Thymus (tissue), 14 donors: ENCODE measurements at places on chromosomes 12 and 14. TPM values are rescaled to one million over a fixed set of nuclear protein-coding genes. Genes with fewer than 3 reads are reported as not detected.

DNA sequence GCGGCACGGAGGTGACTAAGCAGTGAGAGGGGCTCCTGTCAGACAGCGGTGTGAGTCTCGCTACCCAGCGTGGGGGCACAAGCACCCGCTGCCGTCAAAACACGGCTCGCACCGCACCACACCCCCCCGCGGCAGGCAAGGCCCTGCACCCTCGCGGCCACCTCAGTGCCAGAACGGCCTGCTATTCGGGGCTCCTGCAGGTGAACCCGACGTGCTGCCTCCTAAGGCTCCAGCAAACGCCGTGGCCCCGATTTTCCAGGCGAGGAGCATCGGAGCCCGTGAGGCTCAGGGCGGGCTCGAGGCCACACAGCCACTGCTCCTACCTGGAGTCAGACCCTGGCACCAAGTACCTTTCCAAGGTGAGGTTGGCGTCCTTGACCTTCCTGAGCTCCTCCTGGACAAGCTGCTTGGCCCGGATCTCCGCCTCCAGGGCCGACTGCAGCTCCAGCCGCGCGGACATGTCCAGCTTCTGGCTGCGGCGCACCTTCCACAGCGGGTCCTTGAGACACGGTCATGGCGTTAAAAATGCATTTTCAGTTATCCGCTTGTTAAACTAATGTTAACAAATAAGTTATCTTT is 41.8 kb downstream of the AMN start:
- no peak for DNase-seq
- no peaks in the 10 kb centered on the region for H3K36me3 ChIP-seq
- H3K27me3 ChIP-seq = no peaks in the 10 kb centered on the region
- no peak overlapping the region for H3K4me3 ChIP-seq

DNA sequence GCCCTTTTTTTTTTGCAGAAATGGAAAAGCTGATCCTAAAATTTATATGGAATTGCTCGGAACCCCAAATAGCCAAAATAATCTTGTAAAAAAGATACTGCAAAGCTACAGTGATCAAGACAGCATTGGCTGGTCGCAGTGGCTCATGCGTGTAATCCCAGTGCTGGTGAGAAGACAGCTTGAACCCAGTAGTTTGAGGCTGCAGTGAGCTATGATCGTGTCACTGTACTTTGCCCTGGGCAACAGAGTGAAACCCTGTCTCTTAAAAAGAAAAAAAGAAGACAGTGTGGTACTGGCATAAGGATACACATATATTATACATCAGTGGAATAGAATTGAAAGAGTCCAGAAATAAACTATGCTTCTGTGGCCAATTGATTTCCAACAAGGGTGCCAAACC is 5.4 kb downstream of the ITGB7 start:
- H3K27ac ChIP-seq = no peak overlapping the region
- no peaks in the 10 kb centered on the region for H3K27me3 ChIP-seq
- H3K4me3 ChIP-seq = no peak overlapping the region

DNA sequence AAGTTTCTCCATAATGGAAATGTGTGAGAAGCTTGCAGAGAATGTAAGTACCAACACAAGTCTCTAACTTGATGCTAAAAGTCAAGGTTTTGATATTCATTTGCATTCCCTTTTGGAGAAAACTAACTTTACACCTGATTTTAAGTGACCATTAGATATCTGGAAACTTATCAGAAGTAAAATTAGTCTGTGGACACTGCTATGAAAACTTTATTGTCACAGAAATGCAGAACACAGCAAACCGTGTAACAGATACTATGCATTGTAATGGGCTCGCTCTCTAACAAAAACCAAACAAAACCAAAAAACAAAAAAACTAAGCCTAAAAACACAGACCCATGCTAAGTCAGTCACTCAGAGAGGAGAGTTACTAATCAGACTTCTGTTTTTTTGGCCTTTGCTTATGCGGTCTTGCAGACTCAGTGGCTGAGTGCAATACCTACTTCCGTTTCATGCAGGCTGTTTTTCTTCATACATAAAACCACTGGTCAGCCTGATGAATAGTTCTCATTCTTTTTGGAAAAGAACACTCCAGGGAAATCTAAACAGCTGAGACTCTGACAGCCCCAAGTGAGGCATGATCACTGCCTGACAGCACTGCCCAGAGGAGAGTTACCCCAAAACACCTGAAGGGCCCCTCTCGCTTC is 35.7 kb downstream of the NRDE2 start:
- no peak overlapping the region for H3K27ac ChIP-seq
- H3K4me3 ChIP-seq = no peak overlapping the region
- no peaks in the 10 kb centered on the region for H3K4me1 ChIP-seq

- H3K27ac ChIP-seq = no peak overlapping the region
- no peaks in the 10 kb centered on the region for H3K4me1 ChIP-seq
- no peak for DNase-seq
- no peaks in the 10 kb centered on the region for H3K36me3 ChIP-seq
- no peak overlapping the region for H3K4me3 ChIP-seq
- H3K27me3 ChIP-seq = no peaks in the 10 kb centered on the region
Measured at GRCh38 chr12:85920324-85920947, 46.3 kb downstream of the NTS start.

- no peak overlapping the region for H3K4me3 ChIP-seq
- H3K4me1 ChIP-seq = no peaks in the 10 kb centered on the region
- no peak for DNase-seq
Measured at GRCh38 chr12:31991815-31992214, 32.6 kb downstream of the RESF1 start.

- H3K27ac ChIP-seq = no peak overlapping the region
- H3K36me3 ChIP-seq = no peaks in the 10 kb centered on the region
- no peak for DNase-seq
- no peak overlapping the region for H3K4me3 ChIP-seq
- no peaks in the 10 kb centered on the region for H3K4me1 ChIP-seq
- peaks cover 7% of the 10 kb centered on the region for H3K27me3 ChIP-seq
Measured at GRCh38 chr12:15216036-15216889, 5.0 kb downstream of the RERG start.

DNA sequence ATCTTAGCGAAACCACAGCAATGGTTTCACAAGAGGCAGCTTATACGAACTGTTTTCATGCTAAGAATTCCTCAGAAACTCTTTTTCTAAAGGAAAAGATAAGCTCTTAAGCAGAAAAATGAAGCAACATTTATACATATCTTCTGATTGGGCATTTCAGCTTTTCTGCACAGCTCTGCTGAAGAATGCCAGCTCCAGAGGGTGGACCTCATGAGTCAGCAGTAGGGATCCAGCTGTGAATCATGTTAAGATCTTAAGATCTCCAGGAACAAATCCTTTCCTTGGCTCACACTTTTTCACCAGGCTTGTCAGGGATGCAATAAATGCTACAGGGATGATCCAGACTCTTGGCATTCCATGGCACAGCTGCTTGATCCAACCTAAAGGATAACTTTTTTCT is 477.1 kb upstream of the CCDC196 start:
- H3K36me3 ChIP-seq = no peaks in the 10 kb centered on the region
- H3K27me3 ChIP-seq = no peaks in the 10 kb centered on the region
- H3K27ac ChIP-seq = no peak overlapping the region
- no peaks in the 10 kb centered on the region for H3K4me1 ChIP-seq
- DNase-seq = no peak

- DNase-seq = no peak
- H3K36me3 ChIP-seq = no peaks in the 10 kb centered on the region
- peaks cover 55% of the 10 kb centered on the region for H3K27me3 ChIP-seq
- H3K4me1 ChIP-seq = peaks cover 13% of the 10 kb centered on the region
- H3K4me3 ChIP-seq = no peak overlapping the region
- no peak overlapping the region for H3K27ac ChIP-seq
Measured at GRCh38 chr14:30876692-30877091, 2.3 kb downstream of the COCH start.

DNA sequence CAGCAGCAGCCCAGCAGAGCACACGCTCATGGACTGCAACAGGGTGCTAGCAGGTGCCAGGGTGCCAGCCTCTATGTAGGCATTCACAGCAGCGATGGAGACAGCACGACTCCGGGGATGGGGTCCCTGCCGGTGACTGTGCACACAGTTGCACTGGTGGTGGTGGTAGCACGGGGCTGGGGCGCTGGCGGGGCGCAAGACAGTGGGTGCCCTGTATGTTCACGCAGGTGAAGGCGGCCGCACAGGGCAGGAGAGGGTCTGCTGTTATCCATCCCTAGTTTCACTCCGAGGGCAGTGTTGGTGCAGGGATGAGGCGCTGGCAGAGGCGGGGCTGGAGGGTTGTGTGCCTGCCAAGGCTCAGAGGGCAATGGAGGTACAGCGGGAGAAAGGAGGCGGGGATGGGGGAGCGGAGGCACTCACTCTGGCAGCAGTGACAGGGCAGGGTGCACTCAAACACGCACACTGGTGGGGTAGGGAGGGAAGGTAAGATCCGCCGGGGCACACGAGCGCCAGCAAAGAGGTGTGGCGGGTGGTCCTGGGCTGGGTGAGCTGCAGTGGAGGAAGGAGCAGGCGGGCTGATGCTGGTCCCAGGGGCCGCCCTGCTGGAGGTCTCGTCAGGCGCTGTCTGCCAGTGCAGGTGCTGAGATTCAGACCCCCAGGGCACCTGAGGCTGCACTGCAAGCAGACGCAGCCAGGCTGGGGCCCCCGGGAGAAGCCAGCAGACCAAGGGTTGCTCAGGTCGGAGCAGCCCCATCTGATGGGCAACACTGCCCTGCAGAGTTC is 76.7 kb downstream of the GALC start:
- H3K4me3 ChIP-seq = no peak overlapping the region
- H3K4me1 ChIP-seq = no peaks in the 10 kb centered on the region
- H3K27me3 ChIP-seq = no peaks in the 10 kb centered on the region

DNA sequence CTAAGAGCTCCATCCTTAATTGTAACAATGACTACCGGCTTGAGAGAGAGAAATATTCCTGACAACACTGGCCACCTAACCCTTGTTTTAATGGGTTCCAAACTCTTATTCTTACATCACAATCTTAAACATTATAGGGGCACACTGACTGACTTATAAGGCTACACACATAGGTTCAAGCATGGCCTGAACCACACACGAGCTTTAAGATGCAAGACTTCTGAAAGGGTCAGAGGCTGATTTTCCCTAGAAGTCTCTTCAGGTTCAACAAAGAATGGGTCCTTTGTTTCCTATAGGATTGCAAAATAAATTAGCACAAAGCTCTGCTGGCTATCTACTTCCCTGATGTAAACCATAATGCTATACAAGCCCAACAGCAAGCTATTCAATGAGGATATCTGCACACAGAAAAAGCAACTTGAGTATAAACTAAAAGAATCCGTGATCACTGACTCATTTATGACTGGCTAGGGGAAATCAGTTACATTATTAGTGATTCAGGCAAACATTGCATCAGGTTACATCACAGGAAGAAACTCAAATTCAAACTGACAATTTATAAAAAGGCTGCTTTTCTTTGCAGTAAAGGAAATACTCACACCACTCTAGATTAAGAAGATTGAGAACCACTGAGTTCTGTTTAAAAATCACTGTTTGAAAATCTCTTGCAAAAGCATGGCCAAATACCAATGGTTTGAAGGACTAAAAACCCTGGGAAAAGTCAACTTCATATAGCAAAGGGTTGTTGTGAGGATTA is 8.5 kb downstream of the BTG1 start:
- peaks cover 4% of the 10 kb centered on the region for H3K36me3 ChIP-seq
- peak overlapping the region; percentile 67 for H3K27ac ChIP-seq
- H3K4me1 ChIP-seq = peaks cover 41% of the 10 kb centered on the region
- DNase-seq = no peak

GRCh38 chr14:37903343-37904191 is 304.1 kb upstream of the SSTR1 start:
- H3K4me1 ChIP-seq = no peaks in the 10 kb centered on the region
- H3K4me3 ChIP-seq = no peak overlapping the region
- DNase-seq = peak; percentile 8
- no peaks in the 10 kb centered on the region for H3K27me3 ChIP-seq
- no peaks in the 10 kb centered on the region for H3K36me3 ChIP-seq

- H3K27ac ChIP-seq = no peak overlapping the region
Measured at GRCh38 chr14:49879646-49880204, 13.2 kb upstream of the ARF6 start.

GRCh38 chr14:85241022-85241855 is 288.7 kb upstream of the FLRT2 start:
- DNase-seq = no peak
- no peaks in the 10 kb centered on the region for H3K27me3 ChIP-seq
- no peaks in the 10 kb centered on the region for H3K36me3 ChIP-seq

DNA sequence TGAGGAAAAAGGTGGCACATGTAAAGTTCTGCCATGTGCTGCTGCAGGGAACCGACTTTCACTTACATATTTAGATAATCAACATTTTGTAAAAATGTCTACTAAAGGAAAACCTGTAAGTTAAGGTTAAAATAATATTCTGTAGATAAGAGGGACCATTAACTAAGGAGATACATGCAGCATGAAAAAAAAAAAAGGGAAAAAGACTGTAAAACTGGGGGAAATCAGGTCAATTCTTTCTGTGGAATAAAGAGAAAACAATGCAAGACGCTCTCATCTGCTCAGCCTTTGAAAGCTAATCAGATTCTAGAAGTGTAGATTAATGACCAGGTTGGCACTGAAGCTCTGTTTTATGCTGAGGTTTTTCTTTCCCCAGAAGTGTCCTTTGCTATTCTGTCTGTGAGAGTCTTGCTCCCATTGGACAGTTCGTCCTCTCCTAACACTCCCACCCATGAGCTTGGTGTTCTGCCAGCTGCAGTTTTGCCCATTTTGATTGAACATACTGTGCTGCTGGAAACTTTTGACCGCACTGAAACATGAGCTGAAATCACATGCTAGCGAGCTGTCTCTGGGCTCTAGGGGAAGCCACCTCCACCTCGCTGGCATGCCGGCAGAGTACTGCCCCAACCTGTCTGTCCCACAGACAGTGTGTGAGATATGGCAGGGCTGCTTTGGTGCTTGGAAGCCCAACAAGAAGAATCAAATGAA is 39.7 kb downstream of the PPTC7 start:
- H3K36me3 ChIP-seq = peaks cover 50% of the 10 kb centered on the region
- peak; percentile 8 for DNase-seq
- H3K4me3 ChIP-seq = no peak overlapping the region
- H3K4me1 ChIP-seq = no peaks in the 10 kb centered on the region
- peak overlapping the region; percentile 65 for H3K27ac ChIP-seq

DNA sequence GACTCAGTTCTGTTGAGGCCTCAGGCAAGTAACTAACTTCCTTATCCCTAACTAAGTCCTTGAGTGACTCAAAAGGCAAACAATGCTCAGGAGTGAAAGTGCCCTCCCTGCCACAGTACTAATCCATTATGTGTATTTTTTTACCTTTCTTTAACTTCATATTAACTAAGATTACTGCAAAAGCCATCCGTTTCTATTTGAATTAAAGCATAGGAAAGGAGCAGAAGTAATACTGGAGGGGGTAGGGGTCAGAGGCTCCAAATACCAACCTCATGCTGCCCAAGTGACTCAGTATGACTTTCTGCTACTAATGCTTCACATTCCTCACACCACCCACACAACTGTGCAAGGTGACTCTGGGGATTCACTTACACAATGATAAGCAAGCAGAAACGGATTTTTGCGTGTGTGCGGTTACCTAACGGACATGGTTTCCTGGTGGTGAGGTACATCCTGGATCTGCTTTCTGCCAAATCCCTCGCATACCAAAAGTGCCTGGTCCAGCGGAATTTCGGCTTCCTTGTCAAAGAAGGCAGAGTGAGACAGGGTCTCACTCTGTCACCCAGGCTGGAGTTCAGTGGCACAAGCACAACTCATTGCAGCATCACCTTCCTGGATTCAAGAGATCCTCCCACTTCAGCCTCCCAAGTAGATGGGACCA is 25.1 kb downstream of the MOK start:
- no peak overlapping the region for H3K4me3 ChIP-seq
- no peaks in the 10 kb centered on the region for H3K36me3 ChIP-seq
- H3K27ac ChIP-seq = no peak overlapping the region
- no peak for DNase-seq
- H3K27me3 ChIP-seq = no peaks in the 10 kb centered on the region

Gene RHOJ
- 1.0 TPM for total RNA-seq

Gene SYNDIG1L
- total RNA-seq = under 0.01 TPM

Gene SLCO1C1
- total RNA-seq = 0.14 TPM

Gene NGB
- total RNA-seq = 0.14 TPM

Gene METTL25
- total RNA-seq = 24.8 TPM

Gene PLEKHG3
- total RNA-seq = 7.7 TPM

Gene MYG1
- total RNA-seq = 53.0 TPM

Gene CLEC7A
- total RNA-seq = 25.3 TPM
